ENCODE measurements at places on chromosomes 4 and X.

GRCh38 chr4:153232768-153233167 is 28.5 kb downstream of the TRIM2 start:
- DNase-seq: no peak

DNA sequence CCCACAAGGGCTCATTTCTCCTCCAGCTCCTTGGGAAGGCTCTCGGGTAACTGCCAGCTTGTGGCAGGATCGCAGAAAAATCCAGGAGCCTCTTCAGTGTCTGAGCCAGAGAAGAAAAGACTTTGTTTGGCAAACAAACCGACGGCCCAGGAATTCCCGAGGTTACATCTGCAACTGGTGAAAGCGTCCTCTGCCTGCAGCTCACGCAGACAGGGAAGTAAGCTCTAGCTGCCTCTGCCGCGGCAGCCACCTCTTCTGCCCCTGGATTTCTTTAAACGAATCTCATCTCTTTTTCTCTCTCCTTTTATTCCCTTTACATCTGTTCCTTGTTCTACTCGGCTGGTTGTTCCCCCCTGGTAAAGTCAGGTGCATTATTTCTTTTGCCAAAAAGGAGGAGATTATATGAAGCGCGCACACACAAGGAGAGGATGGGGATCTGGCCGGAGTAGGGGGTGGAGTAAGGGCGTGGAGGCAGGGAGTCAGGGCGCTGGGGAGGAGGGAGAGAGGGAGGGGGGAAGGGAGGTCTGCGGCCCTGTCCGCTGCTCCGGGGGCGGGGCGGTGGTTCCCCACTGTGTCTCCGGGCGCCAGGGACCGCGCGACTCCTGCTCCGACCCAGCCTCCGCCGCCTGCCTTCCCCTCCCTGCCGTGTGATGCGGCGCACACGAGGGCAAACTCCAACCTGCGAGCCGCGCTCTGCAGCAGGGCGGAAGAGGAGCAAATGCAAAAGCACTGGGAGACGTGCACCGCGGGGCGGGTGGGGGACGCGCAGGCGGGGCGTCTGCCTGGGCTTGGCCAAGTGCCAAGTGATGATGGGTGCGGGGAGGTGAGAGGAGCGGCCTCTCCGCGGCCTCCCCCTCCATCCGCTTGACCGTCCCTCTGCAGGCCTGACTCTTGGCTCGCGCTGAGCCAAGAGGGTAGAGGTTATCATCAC is at the start of gene DCHS2:
Gene DCHS2, minus strand, starts transcription at position 459 of the 931 bp plus-strand sequence. Its CDS starts 444 bp downstream, at position 15.
- DNase-seq: peak; percentile 7

GRCh38 chr4:155612074-155612473 is 54.6 kb upstream of the GUCY1A1 start:
- DNase-seq: no peak

DNA sequence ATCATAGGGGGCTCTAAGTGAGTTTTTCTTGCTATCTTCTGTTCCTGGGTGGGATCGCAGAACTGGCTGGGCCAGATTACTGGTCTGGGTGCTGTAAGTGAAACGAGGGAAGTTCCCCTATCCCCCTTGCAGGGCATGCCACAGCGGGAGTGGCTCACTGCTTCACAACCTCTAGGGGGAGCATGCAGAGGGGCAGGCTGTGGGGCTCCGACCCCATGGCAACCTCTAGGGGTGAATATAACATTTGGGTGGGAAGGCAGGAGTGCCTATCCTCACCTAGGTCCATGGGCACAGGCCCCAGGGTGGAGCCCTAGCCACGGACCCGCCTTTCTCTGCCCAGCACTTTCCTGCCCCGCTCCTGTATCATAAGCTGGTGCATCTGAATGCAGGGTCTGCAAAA is 1.7 kb upstream of the RRAGB start:
- no peak for DNase-seq

DNA sequence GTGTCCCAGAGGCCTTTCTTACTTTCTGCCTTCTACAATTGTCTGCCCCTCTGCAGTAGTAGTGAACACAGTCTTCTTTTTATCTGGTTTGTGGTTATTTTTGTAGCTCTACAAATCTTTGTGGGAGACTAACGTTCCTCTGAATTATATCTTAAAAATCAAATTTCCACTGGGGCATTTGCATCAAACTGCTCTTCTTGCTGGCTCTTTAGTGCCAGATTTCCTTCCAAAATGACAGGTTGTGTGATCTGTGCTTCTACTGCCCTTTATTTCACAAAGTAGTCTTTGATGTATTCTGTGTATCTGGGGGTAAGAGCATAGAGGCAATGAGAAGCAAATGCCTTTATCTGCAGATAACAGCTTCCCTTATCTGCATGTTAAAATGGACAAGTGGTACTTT is 34.5 kb downstream of the TSPAN7 start:
- no peak for DNase-seq

- no peak for DNase-seq
Measured at GRCh38 chrX:153549231-153549630, 31.8 kb downstream of the ATP2B3 start.

GRCh38 chr4:42489095-42489494 is 91.8 kb downstream of the SHISA3 start:
- no peak for DNase-seq

- no peak for DNase-seq
Measured at GRCh38 chrX:24672701-24673190, 21.0 kb upstream of the POLA1 start.

DNA sequence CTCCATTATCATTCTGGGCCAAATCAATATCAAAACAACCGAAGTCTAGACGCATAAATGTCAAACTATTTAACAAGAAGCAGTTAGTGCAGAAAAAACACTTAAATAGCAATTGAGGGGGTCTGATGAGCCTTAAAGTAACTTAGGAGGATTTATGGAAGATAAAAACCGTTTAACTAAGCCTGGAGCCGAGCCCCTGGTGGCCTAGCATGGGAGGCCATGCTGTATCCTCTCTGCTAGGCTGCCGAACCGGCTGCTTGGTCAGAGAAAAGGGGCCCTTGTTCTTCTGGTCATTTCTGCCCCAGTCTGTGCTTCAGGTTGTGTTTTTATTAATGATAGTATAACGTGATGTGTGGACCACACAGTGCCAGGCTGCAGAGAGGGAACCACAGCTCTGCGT is 72.4 kb downstream of the CPZ start:
- no peak for DNase-seq

DNA sequence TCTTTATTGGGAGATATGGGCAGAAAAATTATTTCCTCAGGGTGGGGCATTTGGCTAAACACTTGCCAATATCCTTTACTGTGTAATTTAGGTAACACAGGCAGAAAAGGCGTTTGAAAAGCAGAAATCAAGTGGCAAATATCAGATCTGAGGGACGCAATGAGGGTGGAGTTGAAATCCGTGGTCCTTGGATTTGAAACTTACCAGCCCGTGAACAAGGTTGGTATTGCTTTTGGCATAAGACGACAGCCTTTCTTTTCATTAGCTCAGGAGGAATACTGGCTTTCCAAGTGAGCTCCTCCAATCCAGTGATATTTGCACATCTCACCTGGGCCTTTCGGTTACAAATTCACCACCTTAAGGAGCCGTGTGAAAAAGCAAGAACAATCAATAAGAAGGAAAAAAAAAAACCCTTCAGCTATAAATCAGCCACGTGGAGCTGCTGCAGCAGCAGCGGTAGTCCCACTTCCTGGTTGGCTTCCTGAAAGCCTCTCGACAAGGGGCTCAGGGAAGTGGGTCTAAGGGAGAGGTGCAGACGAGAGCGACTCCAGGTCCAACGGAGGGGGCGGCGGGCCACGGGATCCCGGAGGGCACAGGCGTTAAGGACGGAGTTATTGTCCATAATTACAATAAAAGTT is 734 bp upstream of the GALNT7 start:
- peak; percentile 41 for DNase-seq

DNA sequence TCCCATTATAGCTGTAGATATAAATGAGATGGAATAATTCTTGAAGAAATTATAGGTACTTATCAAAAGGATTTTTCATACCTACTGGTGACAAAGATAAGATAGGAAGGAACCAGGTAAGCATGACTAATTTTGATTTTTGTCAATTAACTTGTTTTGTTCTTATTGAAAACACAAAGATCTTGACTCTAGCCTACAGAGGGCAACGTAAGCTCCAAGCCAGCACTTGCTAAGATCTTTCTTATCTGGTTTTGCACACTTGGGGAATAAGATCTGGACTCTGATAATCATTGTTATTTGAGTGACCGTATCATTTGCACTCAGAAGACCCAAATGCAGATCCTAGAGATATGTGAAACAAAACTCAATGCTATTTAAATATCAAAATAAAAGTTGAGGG is 223.4 kb downstream of the VEGFC start:
- no peak for DNase-seq

DNA sequence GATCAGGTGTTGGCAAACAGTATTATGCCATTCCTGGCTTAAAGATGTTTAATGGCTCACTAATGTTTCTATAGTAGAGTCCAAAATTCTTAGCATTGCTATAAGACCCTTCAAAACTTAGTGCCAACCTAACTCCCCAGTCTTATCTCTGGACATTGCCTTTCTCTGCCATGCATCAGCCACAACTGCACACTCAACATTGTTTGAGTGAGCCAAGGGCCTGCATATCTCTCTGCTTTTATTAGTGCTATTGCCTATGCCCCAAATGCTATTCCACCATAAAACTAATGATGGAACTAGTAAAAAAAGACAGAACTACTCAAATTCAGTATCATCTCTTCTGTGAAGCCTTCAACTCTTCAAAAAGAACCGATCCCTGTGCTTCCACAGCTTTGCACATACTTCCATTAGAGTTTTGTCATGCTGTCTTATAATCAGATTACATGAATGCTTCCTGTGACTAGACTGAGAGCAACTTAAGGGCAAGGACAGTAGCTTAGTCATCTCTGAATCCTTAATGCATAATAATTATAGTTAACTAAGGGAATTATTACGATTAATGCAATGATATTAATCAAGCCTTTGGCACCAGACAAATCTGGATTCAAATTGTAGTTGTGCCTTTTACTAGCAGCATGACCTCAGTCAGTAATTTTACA is 53.7 kb downstream of the CHM start:
- no peak for DNase-seq

GRCh38 chr4:135824759-135825296 is 1623.2 kb upstream of the PABPC4L start:
- no peak for DNase-seq

DNA sequence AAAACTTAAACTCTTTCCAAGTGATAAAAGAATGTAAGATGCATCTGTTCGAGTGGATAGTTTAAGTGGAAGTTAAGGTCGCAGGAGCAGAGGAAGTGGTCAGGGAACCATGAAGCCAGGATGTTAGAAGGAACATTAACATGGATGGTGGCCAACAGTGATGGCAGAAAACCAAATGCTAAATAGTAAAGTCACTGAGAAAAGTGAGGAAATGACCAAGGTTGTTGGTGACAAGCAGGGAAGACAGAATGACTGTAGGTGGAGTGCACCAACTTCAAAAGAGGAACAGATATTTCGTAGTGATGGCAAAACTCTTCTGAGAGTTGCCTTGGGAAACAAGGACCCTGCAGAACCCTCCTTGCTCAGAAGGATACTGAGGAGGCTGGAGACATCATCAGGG is 226.2 kb downstream of the PALLD start:
- DNase-seq: no peak

- no peak for DNase-seq
Measured at GRCh38 chrX:80513625-80514024, 93.4 kb downstream of the TENT5D start.

DNA sequence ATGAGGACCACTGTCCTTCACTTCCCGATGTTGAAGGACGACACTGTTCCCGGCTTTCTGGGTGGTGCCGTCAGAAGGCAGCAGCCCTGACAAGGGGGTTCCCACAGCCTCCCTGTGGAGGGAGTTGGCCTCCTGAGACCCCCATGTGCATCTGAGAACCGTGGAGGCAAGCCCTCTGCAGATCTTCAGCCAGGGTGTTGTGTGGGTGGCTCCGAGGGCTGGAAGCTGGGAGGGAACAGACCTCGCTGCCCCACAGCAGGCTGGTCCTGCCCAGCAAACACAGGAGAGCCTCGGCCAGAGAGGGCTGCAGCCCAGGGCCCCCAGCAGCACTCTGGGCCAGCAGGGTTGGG is 16.2 kb downstream of the DGKQ start:
- no peak for DNase-seq

- DNase-seq: no peak
Measured at GRCh38 chr4:2662598-2662997, 93.5 kb downstream of the TNIP2 start.

All from NCI-H1436 (cell line).